Neural progenitor cell (in vitro differentiated cells): ENCODE measurements at places on chromosomes 7 and 10. TPM values are rescaled to one million over a fixed set of nuclear protein-coding genes. Genes with fewer than 3 reads are reported as not detected.

DNA sequence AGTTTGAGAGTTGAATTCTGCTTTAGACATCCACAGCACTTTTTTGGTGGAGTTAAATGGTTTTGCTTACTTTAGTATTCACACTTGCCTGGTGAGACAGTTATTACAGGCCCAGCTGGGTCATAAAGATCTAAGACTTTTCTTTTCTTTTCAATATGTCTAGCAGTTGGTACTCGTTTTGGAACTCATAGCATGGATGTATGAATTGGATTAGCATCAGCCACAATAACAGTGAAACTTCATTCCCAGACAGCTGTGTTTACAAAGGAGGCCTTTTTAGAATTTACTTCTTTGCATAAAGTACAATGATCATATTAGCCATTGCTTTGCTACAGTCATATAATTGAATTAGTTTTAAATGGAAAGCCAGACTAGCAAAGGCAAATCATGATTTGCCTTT is 168.4 kb upstream of the DKK1 start:
- DNase-seq = no peak
- no peaks in the 10 kb centered on the region for H3K4me1 ChIP-seq
- H3K27me3 ChIP-seq = no peaks in the 10 kb centered on the region
- H3K27ac ChIP-seq = no peak overlapping the region
- no peak overlapping the region for H3K4me3 ChIP-seq
- H3K36me3 ChIP-seq = no peaks in the 10 kb centered on the region

Gene MACC1
- 5.7 and 7.2 TPM in 2 replicates for total RNA-seq

DNA sequence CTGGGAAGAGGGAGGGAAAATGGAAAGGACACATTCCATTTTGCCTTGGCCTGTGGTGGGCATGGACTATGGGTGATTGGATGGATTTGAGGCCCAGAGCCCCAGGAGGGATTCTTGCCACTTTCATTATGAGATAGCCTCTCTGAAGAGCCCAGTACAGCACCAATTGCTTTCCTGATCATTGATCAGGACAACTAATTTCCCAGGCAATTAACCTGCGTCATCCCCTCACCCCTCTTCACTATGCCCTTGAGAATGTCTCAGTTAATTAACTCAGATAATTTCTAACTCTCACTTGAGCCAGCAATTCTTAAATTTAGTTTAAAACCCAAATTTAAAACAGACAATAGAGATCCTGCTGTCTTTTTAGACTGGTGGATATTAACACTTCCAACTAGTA is 13.5 kb upstream of the PLEKHA1 start:
- H3K4me1 ChIP-seq = no peaks in the 10 kb centered on the region
- H3K27ac ChIP-seq = no peak overlapping the region
- no peaks in the 10 kb centered on the region for H3K27me3 ChIP-seq
- H3K36me3 ChIP-seq = no peaks in the 10 kb centered on the region
- H3K4me3 ChIP-seq = no peak overlapping the region

GRCh38 chr10:62819141-62819920 is 3.2 kb upstream of the EGR2 start:
- no peak for DNase-seq
- peaks cover 22% of the 10 kb centered on the region for H3K4me1 ChIP-seq
- no peak overlapping the region for H3K27ac ChIP-seq
- no peak overlapping the region for H3K4me3 ChIP-seq
- peaks cover 82% of the 10 kb centered on the region for H3K27me3 ChIP-seq

Gene GARIN1A
- total RNA-seq = 0.43 TPM in 1 of 2 replicates, not detected in the other

Gene UCMA
- total RNA-seq = not detected in 2 replicates

Gene ADAM12
- 7.4 and 8.0 TPM in 2 replicates for total RNA-seq

GRCh38 chr7:95684037-95684436 is 87.7 kb upstream of the PDK4 start:
- no peak overlapping the region for H3K27ac ChIP-seq
- no peak overlapping the region for H3K4me3 ChIP-seq
- H3K4me1 ChIP-seq = no peaks in the 10 kb centered on the region
- H3K27me3 ChIP-seq = no peaks in the 10 kb centered on the region

DNA sequence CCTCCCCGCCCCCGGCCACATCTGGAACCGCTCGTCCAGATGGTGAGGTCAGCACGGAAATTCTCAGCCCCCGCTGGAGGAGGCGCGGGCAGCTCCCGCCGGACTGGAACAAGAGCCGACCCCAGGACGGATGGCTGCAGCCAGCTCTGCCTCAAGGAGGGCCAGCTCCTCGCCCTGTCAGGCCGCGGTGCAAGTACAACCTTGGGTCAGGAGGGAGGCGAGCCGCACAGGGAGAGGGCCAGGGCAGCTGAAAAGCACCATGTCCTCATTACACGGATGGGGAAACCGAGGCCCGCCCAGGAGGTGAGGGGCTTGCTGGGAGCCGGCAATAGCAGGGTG is 3.8 kb upstream of the GRIFIN start:
- H3K36me3 ChIP-seq = no peaks in the 10 kb centered on the region
- no peak overlapping the region for H3K27ac ChIP-seq
- H3K4me3 ChIP-seq = no peak overlapping the region
- no peaks in the 10 kb centered on the region for H3K27me3 ChIP-seq
- DNase-seq = no peak
- peaks cover 22% of the 10 kb centered on the region for H3K4me1 ChIP-seq

DNA sequence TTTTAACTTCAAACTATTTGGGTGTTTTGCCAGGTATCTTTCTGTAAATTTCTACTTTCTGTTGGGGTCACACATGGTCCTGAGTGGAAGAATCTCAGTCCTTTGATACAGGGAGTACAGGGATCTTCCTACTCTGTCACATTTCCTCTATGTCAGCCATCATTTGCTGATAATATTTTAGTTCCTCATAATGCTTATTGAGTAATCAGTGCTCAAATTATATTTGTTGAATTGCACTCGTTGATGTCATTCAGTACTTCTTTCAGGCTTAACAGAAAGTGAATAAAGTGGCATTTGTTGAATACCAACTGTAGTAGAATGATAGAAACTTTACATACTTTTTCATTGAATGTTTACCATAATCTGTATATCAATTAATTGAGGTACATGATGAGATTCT is 31.9 kb downstream of the WDR11 start:
- H3K4me3 ChIP-seq = no peak overlapping the region
- no peaks in the 10 kb centered on the region for H3K4me1 ChIP-seq
- no peak for DNase-seq
- H3K36me3 ChIP-seq = peaks cover 20% of the 10 kb centered on the region

Gene RTKN2
- total RNA-seq = 39.1 and 65.9 TPM in 2 replicates

- no peaks in the 10 kb centered on the region for H3K27me3 ChIP-seq
- peaks cover 16% of the 10 kb centered on the region for H3K4me1 ChIP-seq
- no peaks in the 10 kb centered on the region for H3K36me3 ChIP-seq
- no peak overlapping the region for H3K27ac ChIP-seq
Observed at GRCh38 chr10:97329766-97330165, 4.8 kb downstream of the FRAT2 start.

Gene LIPK
- not detected in 2 replicates for total RNA-seq

Gene NXPH1
- total RNA-seq = 0.71 TPM in 1 of 2 replicates, not detected in the other

Gene EVX1
- not detected in 2 replicates for total RNA-seq
